ENCODE measurements at places on chromosomes 5 and 9.

DNA sequence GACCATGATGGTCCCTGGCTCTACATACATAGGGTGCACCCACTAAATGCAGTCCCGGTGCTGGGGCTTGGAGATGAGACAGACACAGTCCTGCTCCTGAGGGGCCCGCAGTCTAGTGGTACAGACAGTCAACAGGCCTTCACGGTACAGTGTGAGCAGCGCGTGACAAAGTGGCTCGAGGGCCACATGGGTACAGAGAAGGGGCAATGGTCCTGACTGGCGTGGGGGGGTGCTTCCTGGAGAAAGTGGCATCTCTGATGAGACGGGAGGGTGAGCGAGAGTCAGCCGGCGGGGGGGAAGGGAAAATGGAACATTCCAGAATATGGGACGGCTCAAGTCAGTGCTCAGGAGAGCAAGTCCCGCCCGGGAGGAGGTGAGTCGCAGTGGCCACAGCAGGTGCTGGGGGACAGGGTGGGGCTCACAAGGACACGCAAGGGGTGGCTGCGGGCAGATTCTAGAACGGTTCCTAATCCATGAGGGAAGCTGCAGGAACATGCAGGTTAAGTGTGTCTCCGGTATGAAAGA is 38.0 kb downstream of the WHRN start:
- DNase-seq: no peak

DNA sequence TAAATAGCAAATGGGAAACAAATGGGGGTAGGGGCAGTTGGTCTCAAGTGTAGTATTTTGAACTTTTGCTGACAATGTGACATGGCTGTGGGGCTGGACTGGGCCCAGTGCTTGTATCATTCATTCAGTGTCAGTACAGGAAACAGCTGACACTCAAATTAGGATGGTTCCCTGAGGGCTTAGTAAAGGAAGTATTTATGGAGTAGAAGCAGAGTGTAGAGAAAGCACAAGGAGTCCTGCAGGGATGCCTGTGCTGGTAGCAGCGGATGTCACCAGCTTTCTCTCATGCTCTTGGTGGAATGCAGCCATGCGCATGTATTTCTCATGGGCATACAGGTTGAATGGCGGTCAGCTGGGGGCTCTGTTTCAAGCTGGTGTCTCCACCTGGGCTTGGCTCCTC is 72.9 kb upstream of the SLC44A1 start:
- DNase-seq: no peak

- DNase-seq: no peak
These were observed 99.0 kb upstream of the FBN2 start for GRCh38 chr5:128637031-128637430.

- DNase-seq: no peak
These were observed 142.4 kb downstream of the ST8SIA4 start for GRCh38 chr5:100760688-100761087.

DNA sequence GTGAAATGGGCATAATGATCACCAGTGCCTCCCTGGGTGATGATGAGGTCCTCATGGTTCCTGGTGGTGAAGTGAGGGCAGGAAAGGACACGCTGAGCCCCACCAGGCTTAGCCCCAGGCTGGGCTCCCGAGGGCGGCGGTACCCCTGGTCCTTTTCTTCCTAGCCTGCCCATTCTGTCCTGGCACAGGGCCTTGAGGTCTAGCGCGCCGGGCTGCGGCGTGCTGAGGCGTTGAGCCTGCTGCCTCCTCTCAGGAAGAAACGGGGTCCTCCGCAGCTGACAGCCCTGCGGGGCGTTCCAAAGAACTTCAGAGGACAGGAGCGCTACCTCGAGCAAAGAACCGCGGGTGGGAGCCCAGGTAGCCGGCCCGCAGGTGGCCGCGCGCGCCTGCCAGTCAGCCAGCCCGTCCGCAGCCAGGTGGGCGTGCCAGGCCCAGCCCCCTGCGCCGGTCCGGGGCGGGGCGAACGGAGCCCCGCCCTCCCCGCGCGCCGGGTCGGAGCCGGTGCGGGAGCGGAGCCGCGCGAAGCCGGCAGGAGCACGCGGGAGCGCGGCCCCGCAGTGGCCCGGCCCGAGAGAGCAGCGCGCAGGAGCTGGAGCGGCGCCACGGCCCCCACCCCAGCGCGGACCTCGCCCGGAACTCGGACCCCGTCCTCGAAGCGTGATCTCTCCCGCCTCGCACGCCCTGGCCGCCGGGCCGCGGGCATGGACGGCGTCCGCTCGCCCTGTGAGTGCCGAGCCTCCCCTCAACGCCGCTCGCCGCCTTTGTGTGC is at the start of gene WNK2:
WNK2 (plus strand) TSS at position 477 of the 769 bp plus-strand sequence. CDS start 791 bp downstream, outside the sequence.
- peak; percentile 37 for DNase-seq

DNA sequence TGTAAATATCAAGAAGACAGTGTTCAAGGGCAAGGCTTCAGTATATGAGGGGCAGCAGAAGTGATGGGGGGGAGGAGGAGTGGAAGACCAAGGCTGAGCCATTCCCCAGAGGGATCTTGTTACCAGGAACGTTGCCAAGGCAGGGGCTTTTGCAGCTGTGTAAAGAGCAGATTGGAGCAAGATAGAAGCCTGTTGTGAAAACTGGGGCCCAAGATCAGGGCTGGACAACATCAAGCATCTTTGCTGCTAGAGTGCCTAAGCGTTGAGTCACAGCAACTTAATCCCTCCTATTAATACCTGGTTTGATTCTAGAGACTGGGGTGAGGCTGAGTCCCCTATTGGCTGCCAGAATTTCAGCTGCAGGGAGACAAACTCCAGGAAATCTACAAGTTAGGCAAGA is 18.4 kb upstream of the ERCC6L2 start:
- DNase-seq: no peak

All from NCI-H2029 (cell line).